ENCODE measurements at places on chromosomes 11 and 22.

DNA sequence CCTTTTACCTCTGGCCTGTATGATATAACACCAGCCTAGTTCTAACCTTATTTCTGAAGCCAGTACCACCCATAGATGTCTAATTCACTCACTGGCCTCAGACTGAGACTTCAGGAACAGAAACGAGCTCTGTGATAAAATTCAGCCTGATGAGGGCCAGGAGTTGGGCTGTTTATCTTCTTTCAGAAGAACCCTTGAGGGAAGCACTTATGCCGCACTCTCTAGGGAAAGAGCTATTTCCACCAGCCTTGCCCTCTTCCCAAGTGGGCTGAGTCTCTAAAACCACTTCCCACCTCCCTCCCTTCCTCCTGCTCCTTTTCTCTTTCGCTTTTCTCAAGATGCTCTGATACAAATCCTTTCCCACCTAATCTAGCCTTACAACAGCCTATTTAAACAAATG, 2.0 kb upstream of the OR52B4 start:
- DNase-seq = no peak

DNA sequence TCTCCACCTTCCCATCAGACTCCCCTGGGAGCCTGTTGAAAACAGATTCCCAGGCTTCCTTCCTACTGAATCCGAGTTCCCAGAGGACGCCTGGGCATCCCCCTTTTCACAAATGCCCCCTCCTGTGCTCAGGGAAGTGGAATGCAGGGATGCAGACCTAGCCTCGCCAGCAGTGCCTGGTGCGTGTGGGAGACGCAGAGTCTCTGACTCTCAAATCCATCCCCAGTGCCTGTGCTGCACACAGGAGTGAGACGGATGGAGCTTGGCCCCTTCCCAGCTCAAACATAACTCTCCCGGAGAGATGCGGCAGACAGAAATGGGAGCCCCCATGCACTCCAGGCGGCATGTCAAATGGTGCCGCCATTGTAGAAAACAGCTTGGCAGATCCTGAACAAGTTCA, 62.6 kb downstream of the CTTN start:
- no peak for DNase-seq

- no peak for DNase-seq
Measured at GRCh38 chr11:119741369-119742262, 12.6 kb upstream of the NECTIN1 start.

DNA sequence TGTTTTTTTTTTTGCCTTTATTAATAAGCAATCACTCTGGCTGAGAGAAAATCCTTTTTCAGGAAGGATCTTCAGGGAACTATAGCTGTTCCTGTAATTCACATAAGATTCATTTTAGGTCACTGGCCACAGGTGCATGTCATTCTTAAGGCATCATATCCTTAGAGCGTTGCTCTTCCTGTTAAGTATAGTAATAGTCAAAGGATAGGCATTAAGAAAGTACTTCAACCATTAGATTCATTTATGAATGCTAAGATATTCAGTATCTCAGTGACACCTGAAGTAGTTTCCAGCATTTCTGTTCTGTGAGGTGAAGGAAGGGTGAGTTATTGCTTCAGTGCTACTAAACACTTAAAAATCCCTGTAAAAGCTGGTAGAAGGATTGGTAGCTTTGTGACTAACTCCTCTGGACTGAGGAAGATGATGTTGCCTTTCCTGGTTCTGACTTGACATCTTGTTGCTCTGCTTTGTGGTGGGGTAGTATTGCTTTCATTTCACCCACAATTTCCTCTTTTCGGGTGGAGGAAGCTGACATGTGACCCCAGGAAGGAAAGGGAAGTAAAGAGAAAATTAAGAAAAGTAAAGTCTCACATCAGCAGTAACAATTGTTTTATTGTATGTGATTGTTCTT, 34.7 kb downstream of the RNF169 start:
- DNase-seq = no peak

GRCh38 chr11:122917311-122917710, 34.8 kb downstream of the JHY start:
- DNase-seq = no peak

GRCh38 chr11:102410382-102410784, 42.2 kb downstream of the TMEM123 start:
- DNase-seq = no peak

DNA sequence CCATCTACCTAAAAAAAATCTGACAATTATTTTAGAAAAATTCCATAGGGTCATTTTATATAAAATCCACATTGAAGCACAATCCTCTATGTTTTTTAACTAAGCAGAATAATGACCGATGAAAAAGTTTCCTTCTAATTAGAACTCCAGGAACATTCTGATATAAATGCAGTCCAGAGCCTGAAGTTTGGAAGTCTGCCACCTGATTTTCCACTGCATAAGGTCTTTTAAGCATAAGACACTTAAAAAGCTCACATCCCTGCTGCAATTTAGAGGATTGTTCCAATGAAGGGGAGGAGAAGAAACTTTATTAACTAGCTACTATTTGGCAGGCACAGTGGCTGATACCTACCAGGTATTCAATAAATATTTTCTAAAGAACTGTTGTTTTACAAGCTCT, 570.3 kb upstream of the ANO5 start:
- peak; percentile 50 for DNase-seq

DNA sequence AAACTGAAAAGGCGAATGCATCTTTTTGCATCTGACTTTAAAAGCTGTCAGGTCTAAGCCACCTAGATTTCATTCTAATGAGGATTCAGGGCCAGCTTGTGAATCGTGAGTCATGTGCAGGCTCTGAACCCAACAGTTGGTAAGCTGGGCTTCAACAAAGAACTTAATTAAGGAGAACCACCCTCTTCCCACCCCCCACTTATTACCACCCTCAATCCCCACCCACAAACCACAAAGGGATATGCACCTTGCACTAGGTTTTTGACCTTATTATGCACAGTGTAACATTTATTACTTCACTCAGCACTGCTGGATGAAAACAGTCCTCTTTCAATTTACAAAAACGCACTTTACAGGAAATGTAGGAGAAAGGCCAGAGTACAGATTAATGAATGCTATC, 94.1 kb upstream of the LIN7C start:
- DNase-seq = no peak

GRCh38 chr11:73591743-73592142, 6.2 kb downstream of the FAM168A start:
- DNase-seq = no peak

Data from spinal cord (tissue), 10 donors.